Urinary bladder (tissue), 4 donors: ENCODE measurements at places on chromosomes 6 and 20. TPM values are rescaled to one million over a fixed set of nuclear protein-coding genes. Genes with fewer than 3 reads are reported as not detected.

The ID1 gene
- total RNA-seq: 500 TPM

The CRISP3 gene
- total RNA-seq: 31.8 TPM

The NKAIN4 gene
- total RNA-seq: 4.0 TPM

The TGM2 gene
- total RNA-seq: 75.7 TPM

The RAET1L gene
- total RNA-seq: not detected

GRCh38 chr20:38395165-38395564 is 40.0 kb downstream of the SNHG17 start:
- DNase-seq: no peak

GRCh38 chr6:158955255-158955654 is 44.7 kb downstream of the RSPH3 start:
- DNase-seq: no peak

DNA sequence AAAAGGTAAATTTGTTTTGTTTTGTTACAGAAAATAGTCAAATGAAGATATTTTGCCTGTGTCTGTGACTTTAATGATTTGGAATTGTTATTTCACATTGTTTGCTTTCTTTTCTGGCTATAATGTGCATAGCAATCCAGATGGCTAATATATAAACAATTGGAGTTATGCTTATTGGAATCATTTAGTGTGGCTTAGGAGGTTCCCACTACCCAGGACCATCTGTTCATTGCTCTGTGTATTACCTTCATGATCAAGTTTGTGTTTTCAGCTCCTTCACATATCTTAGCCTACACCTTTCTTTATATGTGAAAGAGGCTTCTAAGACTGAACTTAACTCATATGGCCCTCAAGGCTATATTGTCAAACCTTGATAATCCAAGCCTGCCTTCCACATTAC is 232.9 kb downstream of the BCKDHB start:
- no peak for DNase-seq

DNA sequence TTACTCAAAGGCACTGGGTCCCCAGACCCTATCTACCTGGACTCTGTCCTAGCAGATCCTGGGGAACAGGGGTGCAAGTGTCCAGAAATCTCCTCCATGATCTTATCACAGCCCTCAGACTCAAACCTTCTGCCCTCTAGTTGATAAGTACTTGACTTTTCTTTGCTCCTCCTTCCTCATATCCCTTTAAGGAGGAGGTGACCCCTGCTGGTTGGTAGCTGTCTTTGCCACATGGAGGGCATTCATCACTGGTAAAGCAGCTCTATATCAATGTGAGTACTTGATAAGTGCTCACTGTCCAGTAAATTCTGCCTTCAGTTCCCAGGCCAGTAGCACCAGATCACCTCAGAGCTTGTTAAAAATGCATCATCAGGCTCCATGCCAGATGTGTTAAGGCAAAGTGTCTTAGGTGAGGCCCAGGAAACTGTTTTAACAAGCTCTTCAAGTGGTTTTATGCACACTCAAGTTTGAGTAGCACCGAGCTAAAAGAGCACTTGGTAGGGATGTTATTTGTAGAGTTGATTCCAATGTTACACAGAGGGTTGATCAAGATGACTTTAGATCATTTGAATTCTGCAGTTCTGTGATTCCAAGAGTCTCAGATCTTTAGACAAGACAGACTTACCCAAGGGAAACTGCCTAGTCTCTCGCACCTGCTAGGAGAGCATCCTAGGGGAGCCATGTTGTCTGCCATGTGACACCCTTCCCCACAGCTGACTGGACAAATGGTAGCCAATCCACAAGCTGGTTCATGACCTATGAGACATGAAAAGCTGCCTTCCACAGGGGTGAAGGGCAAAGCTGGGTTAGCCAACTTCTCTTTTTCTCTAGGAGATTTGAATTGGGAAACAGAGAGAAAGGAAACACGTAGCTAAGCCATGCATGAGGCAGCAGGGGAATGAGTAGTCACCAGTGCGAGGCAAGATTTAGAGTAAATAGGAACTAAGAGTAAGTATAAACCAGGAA is 18.6 kb downstream of the TREML2 start:
- DNase-seq: peak; percentile 11

GRCh38 chr6:113508249-113508648 is 348.9 kb upstream of the MARCKS start:
- no peak for DNase-seq

DNA sequence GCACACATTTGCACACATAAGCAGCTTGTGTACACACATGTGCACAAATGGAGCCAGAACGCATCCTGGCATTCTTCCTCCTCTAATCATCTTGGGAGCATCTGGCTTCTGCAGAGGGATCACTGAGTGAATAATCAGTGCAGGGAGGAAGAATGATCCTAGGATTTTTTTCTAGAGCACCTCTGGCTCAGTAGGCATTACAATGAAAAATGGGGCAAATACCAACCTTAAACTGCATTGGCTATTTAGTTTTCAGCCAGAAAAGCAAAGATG is 205.7 kb upstream of the TCF21 start:
- DNase-seq: no peak

GRCh38 chr6:4133941-4134838 is 1.2 kb downstream of the ECI2 start:
- no peak for DNase-seq

DNA sequence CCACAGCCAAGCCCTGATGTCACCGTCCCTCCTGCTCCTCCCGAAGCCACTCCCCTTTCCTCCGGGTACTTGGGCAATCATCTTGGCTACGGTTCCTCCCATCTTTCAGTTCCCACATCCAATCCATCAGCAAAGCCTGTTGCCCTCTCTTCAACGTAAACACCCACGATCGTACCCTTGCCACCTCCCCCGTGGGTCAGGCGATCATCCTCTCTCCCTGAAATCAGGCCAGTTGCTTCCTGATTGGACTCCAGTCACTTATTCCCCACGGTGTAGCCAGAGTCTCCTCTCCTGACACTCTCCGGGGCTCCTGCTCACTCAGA is 44.5 kb downstream of the SULF2 start:
- DNase-seq: no peak

DNA sequence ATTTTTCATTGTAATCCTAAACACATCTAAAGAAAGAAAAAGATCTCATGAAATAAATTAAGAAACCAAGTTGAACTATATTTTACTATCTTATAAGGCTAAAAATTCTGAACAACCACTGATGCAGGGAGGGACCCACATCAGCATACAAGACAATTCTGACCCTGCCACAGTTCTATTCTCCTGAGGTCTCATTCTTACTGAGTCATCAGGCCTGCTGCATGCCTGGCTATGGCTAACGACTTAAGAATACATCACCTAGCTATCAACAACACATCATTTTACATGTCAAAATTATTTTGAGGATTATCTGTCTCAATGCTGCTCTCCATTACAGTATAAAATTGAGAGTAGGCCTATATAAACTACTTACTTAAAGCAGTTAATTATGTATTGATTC is 52.9 kb downstream of the FBXL4 start:
- no peak for DNase-seq

DNA sequence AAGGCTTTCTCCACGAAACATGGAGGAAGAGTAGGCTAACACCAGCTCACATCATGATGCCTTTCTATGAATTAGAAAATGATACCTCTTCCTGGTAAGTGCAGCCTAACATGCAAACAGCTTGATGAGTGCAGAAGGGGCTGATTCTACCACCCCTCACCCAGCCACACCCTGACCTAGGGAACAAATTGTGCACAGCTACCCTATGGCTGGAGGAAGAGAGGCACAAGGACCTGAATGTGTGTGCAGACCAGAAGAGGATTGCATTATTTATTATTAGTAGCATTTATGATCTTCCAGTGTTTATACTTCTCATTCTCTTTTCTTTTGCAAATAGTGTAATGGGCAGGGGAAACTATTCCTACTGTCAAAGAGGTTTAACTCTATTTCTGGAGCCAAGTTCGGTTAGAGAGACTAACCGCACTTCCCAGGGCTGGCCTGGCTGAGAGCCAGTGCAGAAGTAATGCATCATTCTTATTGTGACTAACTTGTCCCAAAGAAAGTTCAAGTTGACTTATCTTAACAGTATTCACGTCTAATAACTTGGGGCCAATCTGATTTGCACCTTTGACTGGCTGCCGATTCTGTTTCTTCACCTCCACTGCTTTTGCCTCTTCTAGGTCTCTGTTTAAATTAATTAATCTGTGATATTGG is 237.5 kb downstream of the CD83 start:
- peak; percentile 51 for DNase-seq
